Karpas-422 (cell line): ENCODE measurements at places on chromosomes 3 and 15. TPM values are rescaled to one million over a fixed set of nuclear protein-coding genes. Genes with fewer than 3 reads are reported as not detected.

The POLQ gene
- total RNA-seq = 9.5 and 10.0 TPM in 2 replicates

The RETNLB gene
- total RNA-seq = not detected in 2 replicates

The OXTR gene
- total RNA-seq = 4.1 and 9.9 TPM in 2 replicates

- no peak for DNase-seq
Measured at GRCh38 chr3:114878114-114878839, 268.8 kb downstream of the ZBTB20 start.

DNA sequence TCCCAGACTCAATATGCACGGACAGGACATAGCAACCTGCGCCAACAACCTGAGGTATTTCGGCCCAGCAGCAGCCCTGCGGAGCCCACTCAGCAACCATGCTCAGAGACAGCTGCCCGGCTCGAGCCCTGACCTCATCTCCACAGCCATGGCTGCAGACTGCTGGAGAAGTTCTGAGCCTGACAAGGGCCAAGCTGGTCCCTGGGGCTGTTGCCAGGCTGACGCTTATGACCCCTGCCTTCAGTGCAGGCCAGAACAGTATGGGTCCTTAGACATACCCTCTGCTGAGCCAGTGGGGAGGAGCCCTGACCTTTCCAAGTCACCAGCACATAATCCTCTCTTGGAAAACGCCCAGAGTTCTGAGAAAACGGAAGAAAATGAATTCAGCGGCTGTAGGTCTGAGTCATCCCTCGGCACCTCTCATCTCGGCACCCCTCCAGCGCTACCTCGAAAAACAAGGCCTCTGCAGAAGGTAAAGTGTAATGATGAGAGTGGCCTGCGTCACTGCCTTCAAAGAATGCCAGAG is 25.5 kb downstream of the TMEM41A start:
- DNase-seq = no peak

GRCh38 chr3:150144191-150144708 is 173.6 kb upstream of the PFN2 start:
- no peak for DNase-seq
